NCI-H187 treated with DMSO at 0.1 percent for 48 hours (cell line): ENCODE measurements at places on chromosomes 7 and 10.

DNA sequence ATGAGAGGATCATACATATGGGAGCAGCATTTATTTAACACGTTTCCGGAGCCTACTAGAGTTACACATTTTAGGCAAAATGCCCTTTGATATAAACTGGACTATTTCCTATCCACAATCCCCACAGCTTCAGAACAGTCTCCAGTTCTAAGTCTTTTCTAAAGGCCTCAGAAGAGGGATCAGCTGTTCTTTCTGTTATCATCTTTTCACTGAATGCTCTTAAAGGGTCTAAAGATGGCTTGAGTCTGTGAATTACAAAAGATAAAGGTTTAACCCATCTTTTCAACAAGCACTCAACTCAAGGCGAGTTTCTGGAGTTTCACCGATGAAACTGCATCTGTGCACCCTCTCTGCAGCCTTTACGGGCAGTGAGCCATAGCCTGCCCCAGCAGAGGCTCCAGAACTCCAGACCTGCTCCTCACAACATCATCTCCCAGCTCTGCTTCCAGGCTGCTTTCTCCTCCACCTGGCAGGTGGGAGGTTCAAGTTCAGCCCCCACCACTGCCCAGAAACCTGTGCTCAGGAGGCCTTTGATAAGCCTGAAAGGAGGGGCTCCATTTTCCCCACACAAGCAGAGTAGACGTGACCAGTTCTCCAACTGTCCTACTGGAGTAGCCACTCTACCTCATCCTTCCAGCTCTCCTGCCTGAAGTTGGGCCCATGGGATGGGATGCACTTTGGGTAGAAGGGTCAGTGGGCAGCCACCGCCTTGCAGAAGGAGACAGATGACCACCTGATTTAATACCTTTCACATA, 53.4 kb downstream of the HSPA12A start:
- DNase-seq = no peak

DNA sequence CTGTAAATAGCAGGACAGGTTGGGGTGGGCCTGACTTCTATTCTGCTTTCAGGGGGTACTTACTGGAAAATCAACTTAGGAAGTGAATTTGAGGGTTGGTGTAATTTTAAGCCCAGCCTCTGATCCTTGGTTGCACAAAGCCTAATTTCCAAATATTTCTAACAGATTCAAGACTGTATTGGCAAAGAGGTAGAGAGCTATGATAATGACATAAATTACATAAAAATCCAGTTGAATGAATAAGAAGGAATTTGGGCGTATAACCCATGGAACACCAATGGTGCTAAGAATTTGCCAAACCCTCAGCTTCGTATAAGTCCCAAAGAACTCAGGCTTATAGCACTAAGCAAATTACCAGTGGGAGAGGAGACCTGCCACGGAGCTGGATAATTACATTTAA, 11.9 kb downstream of the CPA4 start:
- DNase-seq = no peak

GRCh38 chr10:76331742-76332141, 900.3 kb downstream of the LRMDA start:
- no peak for DNase-seq

DNA sequence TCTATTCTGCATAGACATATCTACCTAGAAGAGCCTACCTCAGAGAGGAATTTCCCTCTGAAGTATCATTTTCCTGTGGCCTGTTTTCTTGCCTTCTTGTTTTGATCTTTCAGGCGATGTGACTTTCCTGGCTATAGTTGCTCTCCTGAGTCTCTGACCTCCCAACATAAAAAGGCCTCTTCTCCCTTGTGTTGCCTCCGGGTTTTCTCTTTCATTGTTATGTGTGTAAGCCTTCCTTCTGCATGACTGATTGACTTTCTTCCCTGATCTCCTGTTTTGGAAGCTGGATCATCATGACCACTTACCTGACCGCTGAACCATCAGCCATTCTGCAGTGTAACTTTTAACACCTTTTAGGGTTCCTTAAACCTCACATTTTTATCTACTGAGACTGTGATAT, 441.5 kb upstream of the ETV1 start:
- no peak for DNase-seq
